Memory B cell (primary cell): ENCODE measurements at places on chromosomes 2 and 18.

GRCh38 chr2:138403431-138403927 lies 98.1 kb upstream of the SPOPL start:
- no peak for DNase-seq

DNA sequence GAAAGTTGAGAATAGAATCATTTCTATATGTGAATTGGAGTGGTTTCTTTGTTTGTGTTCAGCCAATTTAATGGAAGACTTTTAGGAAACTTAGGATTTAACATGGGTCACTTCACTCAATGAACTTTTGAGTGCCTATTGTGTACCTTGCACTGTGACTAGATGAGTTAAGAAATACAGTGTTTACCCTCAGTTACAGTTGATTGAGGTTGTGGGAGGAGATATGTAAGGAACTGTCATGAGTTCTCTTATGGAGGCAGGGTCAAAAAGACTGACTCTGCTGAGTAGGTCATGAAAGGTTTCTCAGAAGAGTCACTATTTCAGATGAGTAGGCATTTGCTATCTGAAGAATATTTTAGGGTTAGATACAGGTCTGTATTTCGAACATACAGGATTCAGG lies 98.6 kb downstream of the RAB3GAP1 start:
- no peak for DNase-seq

DNA sequence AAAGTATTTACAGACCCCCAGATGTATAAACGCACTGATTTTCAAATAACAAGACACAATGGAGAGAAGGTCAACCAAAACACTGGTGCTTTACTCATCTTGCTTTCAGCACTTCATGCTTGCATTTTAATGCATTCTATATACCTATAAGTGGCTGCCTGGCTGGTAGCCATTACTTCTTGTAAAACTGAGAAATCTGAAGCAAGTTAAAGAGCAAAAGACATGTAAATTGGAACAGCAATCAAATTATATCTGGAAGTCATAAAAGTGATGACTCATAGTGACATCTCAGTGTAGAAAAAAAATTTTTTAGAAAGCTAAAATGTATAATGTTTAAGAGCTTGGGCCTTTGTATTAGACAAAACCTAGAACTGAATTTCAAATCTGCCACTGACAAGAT lies 106.2 kb downstream of the CCDC141 start:
- no peak for DNase-seq

DNA sequence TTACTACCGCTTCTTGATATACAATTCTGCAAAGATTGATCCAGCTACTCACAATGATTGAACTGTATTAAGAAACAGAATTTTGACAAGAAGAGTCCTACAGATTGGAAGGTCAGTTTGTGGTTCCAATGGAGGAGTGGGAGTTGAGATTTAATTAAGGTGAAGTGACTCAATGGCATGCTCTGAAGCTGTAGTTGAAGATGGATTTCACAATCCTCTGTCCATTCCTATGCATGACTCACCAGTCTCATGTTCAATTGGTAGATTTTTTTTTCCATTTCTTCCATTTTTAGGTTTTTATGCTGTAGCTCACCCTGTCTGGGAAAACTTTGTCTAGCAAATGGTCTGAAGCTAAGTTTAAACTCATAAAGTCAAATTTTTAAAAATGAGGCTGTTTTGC lies 83.3 kb downstream of the DPP4 start:
- no peak for DNase-seq

GRCh38 chr2:100388703-100389102 lies 28.8 kb downstream of the CHST10 start:
- no peak for DNase-seq

GRCh38 chr18:3513481-3513880 lies 63.5 kb downstream of the TGIF1 start:
- DNase-seq: no peak

- no peak for DNase-seq
Observed at GRCh38 chr2:211187602-211188001, 631.2 kb downstream of the CPS1 start.

- DNase-seq: no peak
Observed at GRCh38 chr2:235332240-235332890, 161.5 kb upstream of the AGAP1 start.

DNA sequence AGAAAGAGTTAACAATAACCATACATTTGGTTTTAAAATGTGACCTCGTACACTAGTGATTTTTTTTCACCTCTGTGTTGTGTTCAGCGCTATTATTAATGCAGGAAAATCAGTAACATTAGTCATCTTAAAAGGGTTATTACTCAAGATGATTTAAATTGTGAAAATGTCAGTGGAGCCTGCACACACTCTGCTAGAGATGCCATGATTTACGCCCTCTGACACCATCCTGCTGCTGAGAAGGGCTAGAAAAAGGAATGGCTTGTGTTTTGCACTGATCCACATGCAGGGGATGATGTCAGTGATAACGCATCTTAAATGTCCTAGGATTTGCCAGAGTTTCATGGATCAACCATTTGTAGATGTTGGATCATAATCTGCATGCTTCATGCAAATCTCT lies 121.3 kb upstream of the BOD1L2 start:
- DNase-seq: no peak

DNA sequence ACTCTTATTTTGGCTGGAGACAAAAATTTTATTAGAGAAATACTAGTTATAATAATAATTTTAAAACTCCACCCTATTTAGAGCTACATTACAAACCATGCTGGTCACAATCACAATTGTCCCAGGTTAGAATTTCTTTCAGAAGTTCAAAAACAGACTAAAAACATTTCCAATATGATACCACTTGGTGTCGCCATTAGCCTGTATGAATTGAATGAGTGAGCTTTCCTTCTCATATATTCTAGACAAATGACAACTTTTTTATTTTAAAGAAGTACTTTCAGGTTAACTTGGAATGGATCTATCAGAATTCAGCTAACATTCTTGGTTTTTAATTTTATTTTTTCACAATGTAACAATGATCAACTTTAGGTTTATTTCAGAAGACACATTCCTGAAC lies 48.0 kb downstream of the SERPINB8 start:
- DNase-seq: no peak

GRCh38 chr2:11781602-11782001 lies 35.2 kb downstream of the LPIN1 start:
- DNase-seq: no peak

- no peak for DNase-seq
Observed at GRCh38 chr2:113878743-113879142, 11.1 kb upstream of the ACTR3 start.

DNA sequence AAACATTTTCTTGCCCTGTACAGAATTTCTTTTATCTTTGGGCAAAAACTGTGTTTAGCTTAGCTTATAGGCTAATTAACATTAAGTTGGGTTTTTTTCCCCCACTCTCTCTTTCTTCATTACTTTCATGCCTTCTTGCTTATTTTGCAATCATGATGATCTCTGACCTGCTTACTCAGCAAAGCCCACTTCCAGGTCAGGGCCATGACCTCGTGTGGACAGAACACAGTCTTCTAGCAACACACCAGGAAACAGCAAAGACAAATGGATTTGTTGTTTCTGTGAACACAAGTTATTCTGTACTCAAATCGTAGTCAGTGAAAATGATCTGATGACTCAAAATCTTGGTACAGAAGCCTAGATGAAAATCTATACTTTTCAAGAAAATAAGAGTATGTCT lies 60.7 kb downstream of the SPATS2L start:
- DNase-seq: no peak

DNA sequence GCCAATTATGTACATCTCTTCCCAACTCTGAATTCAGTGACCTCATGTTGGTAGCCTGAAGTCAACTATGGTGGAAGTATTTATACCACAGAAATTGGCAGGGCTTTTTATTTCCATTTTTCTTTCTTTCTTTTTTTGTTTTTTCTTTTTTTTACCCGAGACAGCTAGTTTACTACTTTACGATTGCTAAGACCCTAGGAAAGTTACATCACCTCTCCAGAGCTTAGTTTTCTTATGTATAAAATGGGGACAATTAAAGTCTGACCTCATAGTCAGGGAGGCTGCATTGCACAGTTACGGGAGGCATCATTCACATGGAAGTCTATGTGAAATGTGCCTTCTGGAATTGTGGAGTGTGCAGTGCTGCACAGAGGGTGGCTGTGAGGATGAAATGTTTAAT lies 194.3 kb downstream of the MTX2 start:
- DNase-seq: no peak

GRCh38 chr2:216887138-216887537 lies 27.3 kb upstream of the TNP1 start:
- no peak for DNase-seq
